ENCODE measurements at places on chromosomes 16 and 17. TPM values are rescaled to one million over a fixed set of nuclear protein-coding genes. Genes with fewer than 3 reads are reported as not detected.

Gene PTGES3L
- not detected for total RNA-seq

Gene MVP
- total RNA-seq = 190 TPM

Gene SHISA9
- total RNA-seq = not detected

Gene SLC35G6
- not detected for total RNA-seq

Gene IRX5
- total RNA-seq = 0.72 TPM

Gene SSTR5
- total RNA-seq = 1.4 TPM

Gene PPY
- total RNA-seq = not detected

Gene KRT12
- not detected for total RNA-seq

Gene KNOP1
- 6.0 TPM for total RNA-seq

Gene MPDU1
- 156 TPM for total RNA-seq

Gene SOX9
- 36.3 TPM for total RNA-seq

Gene TMED6
- not detected for total RNA-seq

Gene RBFOX1
- not detected for total RNA-seq

Gene DHRS7C
- total RNA-seq = not detected

Gene CA5A
- not detected for total RNA-seq

Gene PYY
- total RNA-seq = not detected

Gene FOXL1
- total RNA-seq = 1.6 TPM

Gene SMPD3
- not detected for total RNA-seq

Gene FNDC8
- not detected for total RNA-seq

Gene ACSM2B
- not detected for total RNA-seq

Gene EPN3
- total RNA-seq = not detected

Gene CYGB
- 208 TPM for total RNA-seq

Gene C17orf58
- total RNA-seq = 17.8 TPM

Gene ZNF423
- 22.7 TPM for total RNA-seq

Gene CD300LB
- total RNA-seq = not detected

Gene MARVELD3
- not detected for total RNA-seq

Gene RPH3AL
- total RNA-seq = 0.72 TPM

Gene LITAFD
- total RNA-seq = not detected

Gene SHISA6
- total RNA-seq = not detected

Gene GPR139
- total RNA-seq = not detected

Gene CDC6
- total RNA-seq = 9.6 TPM

Gene ACACA
- total RNA-seq = 14.1 TPM

Gene TVP23A
- total RNA-seq = 0.18 TPM

Gene HSPB9
- total RNA-seq = not detected

Gene CACNA1H
- total RNA-seq = 1.1 TPM

Gene LRRC37A
- total RNA-seq = 1.5 TPM

Gene NUPR1
- total RNA-seq = 57.4 TPM

Gene CARD14
- total RNA-seq = not detected

Gene STAT3
- 160 TPM for total RNA-seq

Gene CYLD
- 15.2 TPM for total RNA-seq

Gene UBE2O
- 19.0 TPM for total RNA-seq

Gene MT1X
- 353 TPM for total RNA-seq

Gene NPIPB13
- 0.18 TPM for total RNA-seq

Gene RCVRN
- not detected for total RNA-seq

Gene DYNLRB2
- total RNA-seq = not detected

Gene ACD
- 13.0 TPM for total RNA-seq

Gene CDH16
- not detected for total RNA-seq

Gene NPIPB8
- total RNA-seq = not detected

Gene MYH1
- not detected for total RNA-seq

Gene KRTAP4-1
- total RNA-seq = not detected

Gene UNK
- total RNA-seq = 11.8 TPM
